Head of caudate nucleus (tissue), 42 donors: ENCODE measurements at places on chromosomes 5 and 9.

DNA sequence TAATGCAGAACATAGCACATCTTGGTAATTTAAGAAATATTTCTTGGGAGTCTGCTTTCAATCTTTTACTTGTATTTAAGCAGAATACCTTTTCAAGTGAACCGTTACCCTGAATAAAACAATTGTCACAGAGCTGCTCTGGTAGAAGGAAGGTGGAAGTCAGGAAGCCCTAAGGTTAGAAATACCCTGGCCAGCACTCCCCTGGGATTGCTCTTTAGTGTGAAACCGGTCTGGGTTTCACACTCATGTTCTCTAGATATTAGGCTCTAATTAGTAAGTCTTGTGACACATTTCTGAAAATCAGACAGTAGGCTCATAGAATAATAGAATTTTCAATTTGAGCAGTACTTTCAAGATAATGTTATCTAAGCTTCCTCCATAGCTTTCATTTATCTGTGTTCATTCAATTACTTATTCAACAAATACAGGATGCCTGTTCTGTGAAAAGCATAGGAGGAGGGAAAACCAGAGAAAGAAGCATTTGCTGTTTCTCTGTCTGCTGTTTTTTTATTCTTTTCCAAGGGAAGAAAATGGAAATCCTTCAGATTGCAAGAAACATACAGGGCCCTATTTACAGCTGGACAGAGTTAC lies 825.5 kb downstream of the TLR4 start:
- no peak for DNase-seq

DNA sequence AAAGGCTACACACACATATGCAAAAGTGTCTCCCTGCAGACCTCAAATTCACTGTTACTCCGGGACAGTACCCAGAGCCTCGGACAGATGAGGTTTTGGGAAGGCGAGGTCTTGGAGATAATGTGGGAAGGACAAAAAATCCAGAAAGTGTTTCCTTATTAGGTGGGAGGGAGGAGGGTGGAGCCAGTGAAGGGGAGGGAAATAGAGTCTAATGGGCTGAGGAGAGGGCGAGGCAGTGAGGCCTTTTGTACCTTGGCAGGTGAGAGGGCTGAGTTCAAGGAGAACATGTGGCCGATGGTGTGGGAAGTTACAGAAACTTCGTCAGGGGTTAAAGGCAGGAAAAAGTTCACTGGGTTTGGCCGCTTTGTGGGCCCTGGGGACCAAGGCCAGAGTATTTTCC lies 22.1 kb upstream of the TMEM174 start:
- no peak for DNase-seq

DNA sequence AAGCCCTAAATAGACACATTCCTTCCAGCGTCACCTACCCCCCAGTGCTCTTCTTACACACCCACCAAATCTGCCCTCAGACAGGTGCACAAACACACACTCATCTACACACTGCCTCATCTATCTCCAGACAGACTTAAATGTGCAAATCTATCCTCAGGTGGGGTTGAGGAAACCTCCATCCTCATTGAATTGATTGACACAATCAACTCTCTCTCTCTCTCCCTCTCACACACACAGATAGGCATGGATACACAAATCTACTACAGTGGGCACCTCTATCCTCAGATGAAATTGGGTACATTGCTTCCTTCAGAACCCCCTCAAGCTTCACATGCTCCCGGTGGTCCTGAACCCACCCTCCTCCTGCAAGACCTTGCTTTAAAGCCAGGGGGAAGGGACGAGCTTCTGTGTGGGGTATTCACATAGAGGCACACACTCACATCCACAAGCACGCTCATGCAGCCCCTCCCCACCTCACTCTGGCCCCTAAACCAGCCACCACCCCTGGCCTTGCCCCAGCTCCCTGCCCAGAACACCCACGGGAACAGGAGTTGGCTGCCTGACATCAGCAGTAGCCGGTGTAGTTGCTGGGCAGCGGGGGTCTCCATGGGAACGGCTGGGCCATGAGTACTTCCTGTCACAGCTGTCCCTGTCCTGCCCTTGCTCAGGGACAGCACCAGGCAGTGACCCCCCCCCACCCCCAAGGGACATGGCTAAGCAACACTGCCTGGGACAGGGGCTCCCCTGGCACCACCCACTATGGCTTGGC lies 22.8 kb downstream of the PCDH1 start:
- peak; percentile 78 for DNase-seq

GRCh38 chr5:119554597-119554996 lies 74.8 kb upstream of the FAM170A start:
- no peak for DNase-seq

DNA sequence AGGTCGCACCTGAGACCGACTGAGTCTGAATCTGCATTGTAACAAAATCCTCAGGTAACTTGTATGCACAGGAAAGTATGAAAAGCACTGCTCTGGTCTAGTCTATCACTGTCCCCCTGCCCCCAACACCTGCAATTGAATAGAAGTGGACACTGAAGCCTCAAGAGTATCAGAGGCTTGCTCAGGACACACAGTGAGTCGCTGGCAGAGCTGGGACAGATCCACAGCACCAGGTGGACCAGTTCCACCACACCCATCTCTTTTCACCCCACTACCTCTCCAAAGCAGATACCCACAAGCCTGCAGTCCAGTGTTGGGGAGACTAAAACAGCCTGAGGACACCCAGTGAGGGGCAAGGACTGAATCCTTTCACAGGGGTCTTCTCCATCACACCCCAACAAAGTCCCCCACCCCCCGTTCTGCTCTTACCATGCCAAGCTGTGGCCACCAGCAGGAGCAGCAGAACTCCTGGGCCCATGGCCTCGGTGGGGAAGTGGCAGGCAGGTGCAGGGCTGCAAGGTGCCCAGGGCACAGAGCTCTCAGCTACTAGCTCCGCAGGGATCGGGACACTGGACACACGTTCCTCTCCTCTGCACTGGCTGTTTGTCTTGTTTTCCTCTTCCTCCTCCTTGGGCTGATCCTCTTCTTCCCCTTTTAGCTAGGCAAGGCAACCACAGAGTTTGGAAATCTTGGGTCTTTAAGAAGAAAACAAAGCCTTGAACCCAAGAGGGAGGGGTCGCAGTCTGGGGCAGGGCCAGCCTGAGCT lies at the start of gene CSF1R:
TSS of gene CSF1R (minus strand) at position 605 of the 766 bp plus-strand sequence. CDS start at position 478, 127 bp downstream.
- no peak for DNase-seq

GRCh38 chr5:170278611-170279458 lies 18.7 kb downstream of the LCP2 start:
- DNase-seq = no peak

- DNase-seq = no peak
Measured at GRCh38 chr5:148585988-148586387, 68.3 kb downstream of the HTR4 start.

DNA sequence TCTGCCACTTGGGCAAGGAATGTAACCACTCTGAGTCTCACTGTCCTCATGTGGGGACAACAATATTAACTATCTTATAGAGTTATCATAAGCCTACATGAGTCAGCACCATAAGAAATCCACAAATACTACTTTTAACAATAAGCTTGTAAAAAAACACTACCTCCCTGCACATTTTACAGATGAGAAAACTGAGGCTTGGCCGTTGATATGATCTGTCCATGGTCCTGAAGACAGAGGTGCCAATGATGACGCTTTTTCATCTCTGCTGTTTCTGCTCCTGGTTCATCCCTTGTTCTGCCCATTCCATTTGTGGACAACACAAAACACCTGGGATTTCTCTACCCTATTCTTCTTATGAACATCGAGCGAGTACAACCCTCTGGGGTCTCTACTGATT lies 23.4 kb upstream of the STRBP start:
- no peak for DNase-seq

GRCh38 chr5:106140101-106140500 lies 1530.6 kb downstream of the EFNA5 start:
- no peak for DNase-seq

GRCh38 chr9:35954942-35955546 lies 2.9 kb downstream of the OR2S2 start:
- DNase-seq = peak; percentile 42

DNA sequence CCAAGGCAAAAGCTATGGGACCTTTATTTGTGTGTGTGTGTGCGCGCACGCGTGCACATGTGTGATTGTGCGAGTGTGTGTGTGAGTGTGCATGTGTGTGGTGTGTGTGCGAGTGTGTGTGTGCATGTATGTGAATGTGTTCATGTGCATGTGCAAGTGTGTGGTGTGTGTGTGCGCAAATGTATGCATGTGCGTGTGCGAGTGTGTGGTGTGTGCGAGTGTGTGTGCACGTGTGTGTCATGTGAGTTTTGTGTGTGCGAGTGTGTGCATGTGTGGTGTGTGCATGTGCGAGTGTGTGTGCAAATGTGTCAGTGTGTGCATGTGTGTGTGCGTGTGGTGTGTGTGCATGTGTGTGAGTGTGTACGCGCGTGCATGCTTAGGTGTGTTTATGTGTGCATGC lies 11.1 kb upstream of the GLT6D1 start:
- no peak for DNase-seq

DNA sequence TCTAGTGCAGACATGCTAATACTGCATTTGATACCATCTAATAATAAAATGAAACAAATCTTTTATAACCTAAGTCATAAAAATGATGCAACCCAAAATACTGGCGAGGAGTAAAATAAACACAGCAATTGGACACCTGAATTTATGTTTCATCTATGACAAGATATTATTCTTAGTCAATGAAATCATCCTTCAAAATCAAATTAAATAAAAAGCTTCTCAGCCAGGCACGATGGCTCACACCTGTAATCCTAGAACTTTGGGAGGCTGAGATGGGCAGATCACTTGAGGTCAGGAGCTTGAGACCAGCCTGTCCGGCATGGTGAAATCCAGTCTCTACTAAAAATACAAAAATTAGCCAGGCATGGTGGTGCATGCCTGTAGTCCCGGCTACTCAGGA lies 179.0 kb downstream of the TMEM232 start:
- DNase-seq = no peak

DNA sequence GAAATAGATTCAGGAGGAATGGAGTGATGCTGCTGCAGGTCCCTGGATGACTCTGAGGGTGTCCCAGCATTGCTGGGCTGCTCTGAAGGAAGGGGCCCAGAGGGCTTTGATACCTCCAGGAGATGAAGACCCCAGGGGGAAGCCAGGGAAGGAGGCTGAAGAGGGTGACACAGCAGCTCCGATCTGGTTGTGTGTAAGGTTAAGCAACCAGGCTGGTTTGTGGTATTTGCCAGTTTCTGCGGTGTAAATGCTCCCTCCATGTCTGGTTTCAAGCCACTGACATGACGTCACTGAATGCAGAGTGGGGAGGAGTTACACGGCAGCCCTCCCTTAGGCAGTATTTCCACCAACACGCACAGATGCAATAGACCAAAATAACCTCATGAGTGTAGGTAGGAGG lies 40.0 kb upstream of the ORM1 start:
- DNase-seq = no peak

DNA sequence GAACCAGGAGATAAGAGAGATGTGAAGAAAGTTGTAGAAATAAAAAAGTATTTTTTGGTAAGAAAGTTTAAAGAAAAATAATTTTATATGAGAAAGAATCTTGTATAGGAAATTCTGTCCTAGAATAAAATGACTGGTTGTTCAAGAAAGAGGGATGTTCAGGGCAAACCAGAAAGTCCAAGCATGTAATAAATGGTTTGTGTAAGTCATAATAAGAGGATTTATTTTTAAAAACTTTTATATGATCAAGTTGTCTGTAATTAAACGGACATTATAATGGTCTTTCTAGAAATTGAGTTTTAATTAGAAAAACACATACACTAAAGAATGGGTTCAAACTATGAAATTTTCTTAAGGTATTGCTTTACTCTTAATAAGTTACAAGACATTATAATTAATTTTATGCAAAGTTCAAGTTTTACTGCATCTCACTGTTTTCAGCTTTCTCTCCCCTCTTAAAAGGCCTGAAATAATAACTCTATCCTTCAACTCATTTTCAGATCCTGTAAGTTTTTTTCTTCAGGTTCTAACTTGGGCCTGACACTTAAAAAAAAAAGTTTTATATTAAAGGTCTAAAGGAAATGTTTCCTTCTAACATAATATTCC lies 56.1 kb upstream of the ZNF300 start:
- no peak for DNase-seq

DNA sequence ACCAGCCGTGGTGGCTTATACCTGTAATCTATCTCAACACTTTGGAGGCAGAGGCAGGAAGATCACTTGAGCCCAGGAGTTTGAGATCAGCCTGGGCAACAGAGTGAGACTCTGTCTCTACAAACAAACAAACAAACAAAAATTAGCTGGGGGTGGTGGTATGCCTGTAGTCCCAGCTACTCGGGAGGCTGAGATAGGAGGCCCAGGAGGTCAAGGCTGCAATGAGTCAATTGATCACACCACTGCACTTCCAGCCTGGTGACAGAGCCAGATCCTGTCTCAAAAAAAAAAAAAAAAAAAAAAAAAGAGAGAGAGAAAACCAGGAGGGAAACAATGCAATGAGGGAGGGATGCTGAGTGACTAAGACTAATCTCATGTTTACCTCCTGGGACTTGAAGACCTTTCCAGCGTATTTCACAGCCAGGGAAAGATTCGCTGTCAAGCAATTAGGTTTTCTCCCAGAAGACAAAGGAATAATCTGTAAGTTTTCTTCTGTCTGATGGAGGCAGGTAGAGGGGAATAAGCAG lies 51.1 kb upstream of the MIER3 start:
- DNase-seq = no peak

GRCh38 chr9:20988671-20989315 lies 42.6 kb downstream of the HACD4 start:
- no peak for DNase-seq

- DNase-seq = no peak
Measured at GRCh38 chr5:65041296-65042158, 272.8 kb downstream of the CWC27 start.

- DNase-seq = no peak
Measured at GRCh38 chr9:33233626-33234342, 6.2 kb upstream of the SPINK4 start.

DNA sequence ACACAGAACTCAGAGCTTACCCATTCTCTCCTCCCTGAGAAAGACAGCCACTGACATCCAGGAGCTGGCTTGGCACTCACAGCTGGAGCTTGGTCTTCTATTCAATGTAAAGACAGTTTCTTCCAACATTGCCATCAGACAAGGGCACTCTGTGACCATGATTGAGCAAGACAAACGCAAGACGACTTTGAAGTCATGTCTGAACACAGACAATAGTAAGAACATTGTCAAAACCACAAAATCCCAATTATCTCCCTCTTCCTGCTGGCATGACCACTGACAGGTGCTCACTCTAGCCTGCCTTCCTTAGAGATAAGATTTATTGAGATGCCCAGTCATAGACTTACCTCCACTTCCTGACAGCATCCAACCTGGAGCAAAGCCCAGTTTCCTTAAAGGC lies 328.0 kb downstream of the MSX2 start:
- no peak for DNase-seq
